ENCODE measurements at places on chromosomes 11 and 22. TPM values are rescaled to one million over a fixed set of nuclear protein-coding genes. Genes with fewer than 3 reads are reported as not detected.

Gene POU2AF2
- total RNA-seq: not detected

Gene ZC3H12C
- total RNA-seq: 4.0 TPM

Gene SLC22A6
- not detected for total RNA-seq

Gene SLC35F2
- 74.7 TPM for total RNA-seq

GRCh38 chr11:112925516-112926310 lies 35.5 kb upstream of the NCAM1 start:
- DNase-seq: no peak
